ENCODE measurements at places on chromosomes 3 and 15.

DNA sequence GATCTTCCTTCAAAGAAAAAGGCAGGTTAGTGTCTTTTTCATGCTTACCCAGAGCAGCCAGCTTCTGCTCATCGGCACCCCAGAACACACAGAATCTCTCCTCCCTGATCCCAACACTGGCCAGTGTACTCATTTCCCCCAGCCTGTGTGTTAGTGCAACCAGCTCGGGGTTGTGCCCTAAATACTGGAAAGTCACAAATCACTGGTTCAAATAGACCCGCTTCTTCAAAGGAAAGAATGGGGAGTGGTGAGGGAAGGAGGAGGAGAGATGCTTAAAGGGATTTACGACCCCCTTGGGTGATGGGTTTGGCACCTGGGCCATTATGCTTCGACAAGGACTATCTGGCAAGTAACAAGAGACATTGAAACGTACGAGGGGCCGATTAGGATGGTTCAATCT, 114.0 kb downstream of the FOXB1 start:
- DNase-seq = no peak

- DNase-seq = no peak
Observed at GRCh38 chr3:172527306-172527705, 4.1 kb upstream of the TNFSF10 start.

GRCh38 chr3:192253138-192253887, 474.0 kb downstream of the FGF12 start:
- DNase-seq = no peak

DNA sequence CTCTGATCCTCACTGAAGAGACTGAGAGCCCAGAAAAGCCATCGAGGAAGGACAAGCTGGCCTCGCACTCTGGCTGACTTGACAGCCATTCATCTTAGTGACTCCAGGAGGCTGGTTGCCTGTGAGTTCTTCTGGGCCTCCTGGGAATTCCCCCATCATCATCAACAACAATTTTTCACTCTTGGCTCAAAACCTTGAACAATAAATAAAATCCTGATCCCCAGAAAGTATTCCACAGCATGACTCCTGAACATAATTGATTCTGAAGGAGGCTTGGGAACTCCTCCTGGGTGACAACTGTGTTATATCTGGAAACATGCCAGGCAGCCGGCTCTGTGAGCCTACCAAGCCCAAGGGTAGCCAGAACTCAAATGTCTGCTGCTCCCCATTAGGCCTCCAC, 188.6 kb downstream of the SHQ1 start:
- no peak for DNase-seq

DNA sequence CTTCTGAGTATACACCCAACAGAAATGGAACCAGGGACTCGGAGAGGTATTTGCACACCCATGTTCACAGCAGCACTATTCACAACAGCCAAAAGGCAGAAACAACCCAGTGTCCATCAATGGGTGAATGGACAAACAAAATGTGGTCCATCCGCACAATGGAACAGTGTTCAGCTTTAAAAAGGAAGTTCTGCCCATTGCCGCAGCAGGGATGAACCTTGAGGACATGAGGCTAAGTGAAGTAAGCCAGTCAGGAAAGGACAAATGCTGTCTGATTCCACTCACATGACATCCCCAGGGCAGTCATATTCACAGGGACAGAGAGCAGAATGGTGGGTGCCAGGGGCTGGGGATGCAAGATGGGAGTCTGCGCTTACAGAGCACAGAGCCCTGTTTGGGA, 7.5 kb downstream of the IQSEC1 start:
- no peak for DNase-seq

- no peak for DNase-seq
Observed at GRCh38 chr3:85077018-85077417, 118.2 kb downstream of the CADM2 start.

All from posterior cingulate gyrus (tissue), 11 donors.